ENCODE measurements at places on chromosomes 11 and 22. TPM values are rescaled to one million over a fixed set of nuclear protein-coding genes. Genes with fewer than 3 reads are reported as not detected.

The SLC22A12 gene
- total RNA-seq = not detected

The NCAM1 gene
- total RNA-seq = 4.3 TPM

The LDLRAD3 gene
- total RNA-seq = 18.6 TPM

The FIBIN gene
- total RNA-seq = 0.45 TPM

The CDC42BPG gene
- 12.3 TPM for total RNA-seq

The TSKU gene
- 22.8 TPM for total RNA-seq

The KCNQ1 gene
- 2.0 TPM for total RNA-seq

The RFPL3 gene
- not detected for total RNA-seq

The OR4A16 gene
- not detected for total RNA-seq

The MOGAT2 gene
- not detected for total RNA-seq

The BEST1 gene
- 0.23 TPM for total RNA-seq

The RTN4RL2 gene
- total RNA-seq = 23.7 TPM

The CCDC89 gene
- total RNA-seq = not detected

The HMGXB4 gene
- total RNA-seq = 41.3 TPM

The OR2AT4 gene
- not detected for total RNA-seq

The GAL gene
- total RNA-seq = 234 TPM

The NDUFA6 gene
- total RNA-seq = 105 TPM

The PYGM gene
- 9.7 TPM for total RNA-seq

The MMP12 gene
- not detected for total RNA-seq

The KCNJ1 gene
- total RNA-seq = 0.17 TPM

The APOL5 gene
- total RNA-seq = not detected

The MGAT3 gene
- total RNA-seq = 9.2 TPM

The CARD16 gene
- total RNA-seq = not detected

The MIOX gene
- 0.30 TPM for total RNA-seq

The FAM83F gene
- 18.9 TPM for total RNA-seq

The KRTAP5-9 gene
- not detected for total RNA-seq

The HPX gene
- 0.80 TPM for total RNA-seq

The TRIM49 gene
- not detected for total RNA-seq

The UBASH3B gene
- total RNA-seq = 9.5 TPM

The LRRC51 gene
- total RNA-seq = 7.9 TPM

The MMP8 gene
- not detected for total RNA-seq

The PAMR1 gene
- 3.0 TPM for total RNA-seq

The LRRC10B gene
- total RNA-seq = 0.61 TPM

The CEND1 gene
- total RNA-seq = 5.7 TPM

The GAB4 gene
- 0.94 TPM for total RNA-seq

The TRIM66 gene
- 3.1 TPM for total RNA-seq

The PKDREJ gene
- total RNA-seq = 0.04 TPM

The BATF2 gene
- 2.0 TPM for total RNA-seq

The CLCF1 gene
- total RNA-seq = 0.57 TPM

The TBX10 gene
- not detected for total RNA-seq

The TESMIN gene
- total RNA-seq = 61.1 TPM
